ENCODE measurements at places on chromosomes 11 and 22. TPM values are rescaled to one million over a fixed set of nuclear protein-coding genes. Genes with fewer than 3 reads are reported as not detected.

The MS4A15 gene
- total RNA-seq, result not detected

The GRAP2 gene
- total RNA-seq, result not detected

The PRSS23 gene
- 214 TPM for total RNA-seq

The MAJIN gene
- not detected for total RNA-seq

The NUDT8 gene
- 16.5 TPM for total RNA-seq

The CRYBB2 gene
- total RNA-seq, result not detected

The OR10A2 gene
- total RNA-seq, result not detected
